ENCODE measurements at places on chromosomes 6 and 20. TPM values are rescaled to one million over a fixed set of nuclear protein-coding genes. Genes with fewer than 3 reads are reported as not detected.

The DOP1A gene
- total RNA-seq, result 14.4 TPM

- no peak overlapping the region for H3K4me3 ChIP-seq
- no peaks in the 10 kb centered on the region for H3K27me3 ChIP-seq
- DNase-seq, result no peak
- no peaks in the 10 kb centered on the region for H3K36me3 ChIP-seq
- H3K27ac ChIP-seq, result no peak overlapping the region
These were observed 219.1 kb downstream of the ZMYND8 start for GRCh38 chr20:47137231-47137870.

DNA sequence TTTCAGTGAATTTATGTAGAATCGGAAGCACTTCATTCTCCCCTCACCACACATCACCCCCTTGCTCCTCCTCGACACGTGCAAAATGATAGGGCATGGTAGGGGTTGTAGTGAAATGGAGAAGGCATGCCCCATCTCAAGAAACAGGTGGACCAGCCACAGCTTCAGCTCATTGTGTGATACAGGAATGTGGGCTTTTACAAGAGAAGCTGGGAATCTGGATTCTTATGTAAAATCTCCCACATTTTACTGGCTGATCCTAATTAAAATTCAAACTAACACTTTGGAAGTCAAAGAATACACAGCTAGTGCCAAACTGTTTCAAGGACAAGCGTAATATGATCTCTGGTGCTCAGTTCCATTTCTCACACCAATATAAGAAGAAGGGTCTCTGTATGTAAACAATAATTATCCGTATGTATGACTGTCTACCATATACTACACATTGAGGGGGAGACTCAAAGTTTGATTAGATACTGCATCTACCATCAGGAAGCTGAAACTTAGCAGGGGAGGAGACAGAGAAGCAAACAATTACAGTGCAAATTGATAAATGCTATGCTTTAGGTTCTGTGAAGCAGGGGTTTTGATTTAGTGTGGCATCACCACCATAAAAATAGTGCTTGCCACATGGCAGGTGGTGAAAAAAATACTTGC lies 24.3 kb upstream of the KIAA0408 start:
- no peaks in the 10 kb centered on the region for H3K27me3 ChIP-seq
- H3K4me1 ChIP-seq, result peaks cover 10% of the 10 kb centered on the region
- peak overlapping the region; percentile 99 for H3K27ac ChIP-seq
- DNase-seq, result peak; percentile 76

DNA sequence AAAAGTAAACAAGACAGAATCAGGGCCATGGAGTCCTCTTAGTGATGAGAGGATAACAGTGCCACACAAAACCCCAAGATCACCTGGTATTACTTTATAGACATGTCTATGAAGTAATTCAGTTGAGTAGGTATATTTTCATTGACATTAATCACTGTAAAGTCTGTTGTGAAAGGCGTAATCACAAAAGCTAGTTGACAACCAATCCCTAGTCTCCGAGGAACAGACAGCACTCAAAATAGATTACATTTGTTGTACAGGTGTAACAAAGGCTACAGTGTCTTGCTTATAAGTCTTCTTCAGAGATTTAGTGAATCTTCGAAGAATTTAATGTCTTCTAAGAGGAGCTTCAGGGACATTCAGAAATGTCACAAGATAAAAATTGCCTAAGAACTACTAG lies 120.1 kb downstream of the TMEM200A start:
- H3K36me3 ChIP-seq, result no peaks in the 10 kb centered on the region
- H3K27me3 ChIP-seq, result no peaks in the 10 kb centered on the region
- no peak overlapping the region for H3K4me3 ChIP-seq
- H3K4me1 ChIP-seq, result no peaks in the 10 kb centered on the region

GRCh38 chr6:161547617-161548016 lies 273.8 kb upstream of the AGPAT4 start:
- no peaks in the 10 kb centered on the region for H3K27me3 ChIP-seq
- no peak overlapping the region for H3K27ac ChIP-seq
- DNase-seq, result no peak
- no peak overlapping the region for H3K4me3 ChIP-seq
- no peaks in the 10 kb centered on the region for H3K4me1 ChIP-seq

DNA sequence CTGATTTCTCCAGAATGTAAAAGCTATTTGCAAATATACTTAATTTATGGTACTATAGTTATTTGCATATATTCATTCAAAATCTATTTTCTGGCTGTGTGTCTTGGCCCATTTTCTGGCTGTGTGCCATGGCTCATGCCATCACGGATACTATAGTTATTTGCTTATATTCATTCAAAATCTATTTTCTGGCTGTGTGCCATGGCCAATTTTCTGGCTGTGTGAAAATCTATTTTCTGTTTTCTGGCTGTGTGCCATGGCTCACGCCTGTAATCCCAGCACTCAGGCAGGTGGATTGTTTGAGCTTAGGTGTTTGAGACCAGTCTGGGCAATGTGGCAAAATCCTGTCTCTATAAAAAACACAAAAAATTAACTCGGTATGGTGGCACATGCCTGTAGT lies 28.9 kb upstream of the RIPK1 start:
- no peak overlapping the region for H3K4me3 ChIP-seq
- H3K27me3 ChIP-seq, result no peaks in the 10 kb centered on the region
- peaks cover 5% of the 10 kb centered on the region for H3K36me3 ChIP-seq
- DNase-seq, result no peak
- no peaks in the 10 kb centered on the region for H3K4me1 ChIP-seq
- H3K27ac ChIP-seq, result no peak overlapping the region

DNA sequence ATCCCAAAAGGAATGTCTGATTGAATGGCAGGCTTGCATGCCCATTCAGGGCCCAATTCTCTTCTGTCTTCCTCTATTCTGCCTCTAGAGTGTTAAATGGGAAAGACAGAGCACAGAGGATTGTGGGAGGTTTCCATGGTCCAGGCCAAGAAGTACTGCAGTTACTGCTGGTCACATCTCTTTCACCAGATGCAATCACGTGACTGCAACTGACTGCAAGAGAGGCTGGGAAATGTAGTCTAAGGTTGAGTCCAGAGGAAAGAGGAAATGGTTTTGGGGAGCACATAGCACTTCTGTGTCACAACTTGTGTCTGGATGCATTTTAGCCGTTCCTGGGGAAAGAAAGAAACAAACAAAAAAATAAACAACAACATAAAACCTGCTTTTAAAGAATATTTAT lies 336.4 kb upstream of the BTBD3 start:
- no peak overlapping the region for H3K27ac ChIP-seq
- peak; percentile 45 for DNase-seq
- no peaks in the 10 kb centered on the region for H3K4me1 ChIP-seq
- no peak overlapping the region for H3K4me3 ChIP-seq

DNA sequence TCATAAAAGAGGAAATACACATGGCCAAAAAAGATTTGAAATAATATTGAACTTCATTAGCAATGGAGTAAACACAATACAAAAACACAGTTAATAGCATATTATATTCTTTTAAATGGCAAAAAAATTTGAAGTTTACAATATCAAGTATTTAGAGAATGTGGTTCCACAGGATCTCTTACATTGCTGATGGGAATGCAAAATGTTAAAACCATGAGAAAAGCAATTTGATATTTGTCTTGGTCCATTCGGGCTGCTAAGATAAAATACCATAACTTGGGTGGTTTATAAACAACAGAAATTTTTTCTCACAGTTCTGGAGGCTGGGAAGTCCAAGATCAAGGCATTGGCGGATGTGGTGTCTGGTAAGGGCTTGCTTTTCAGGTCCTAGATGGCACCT lies 154.0 kb upstream of the PLN start:
- no peak overlapping the region for H3K27ac ChIP-seq
- DNase-seq, result no peak
- H3K4me1 ChIP-seq, result no peaks in the 10 kb centered on the region
- no peaks in the 10 kb centered on the region for H3K36me3 ChIP-seq
- no peak overlapping the region for H3K4me3 ChIP-seq
- H3K27me3 ChIP-seq, result no peaks in the 10 kb centered on the region

DNA sequence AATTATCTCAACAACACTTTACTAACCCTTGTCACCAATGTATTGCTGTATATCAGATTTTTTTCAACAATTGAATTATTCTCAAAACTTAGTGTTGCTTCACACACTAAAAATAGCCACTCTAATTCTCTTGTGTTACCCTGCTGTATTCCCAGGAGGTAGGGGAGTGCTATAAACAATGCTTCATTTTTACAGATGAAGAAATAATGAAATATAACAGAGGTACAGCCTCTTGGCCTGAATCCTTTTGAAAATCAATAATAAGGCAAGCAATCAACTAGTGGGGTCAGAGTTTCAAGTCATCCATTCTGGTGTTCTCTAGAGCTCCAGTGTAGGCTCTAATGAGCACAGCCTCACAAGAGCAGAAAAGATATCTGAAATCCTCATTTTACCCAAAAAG lies 10.9 kb downstream of the HIVEP2 start:
- no peak overlapping the region for H3K27ac ChIP-seq
- DNase-seq, result no peak
- no peak overlapping the region for H3K4me3 ChIP-seq
- H3K4me1 ChIP-seq, result no peaks in the 10 kb centered on the region
- H3K27me3 ChIP-seq, result no peaks in the 10 kb centered on the region

Data from H9 (cell line).